ENCODE measurements at places on chromosomes 4 and X.

- no peak for DNase-seq
Measured at GRCh38 chrX:156004256-156004655, 6.8 kb downstream of the IL9R start.

GRCh38 chrX:24423960-24424359 lies 41.1 kb upstream of the PDK3 start:
- no peak for DNase-seq

- no peak for DNase-seq
Measured at GRCh38 chrX:70171624-70172023, 5.7 kb upstream of the DGAT2L6 start.

DNA sequence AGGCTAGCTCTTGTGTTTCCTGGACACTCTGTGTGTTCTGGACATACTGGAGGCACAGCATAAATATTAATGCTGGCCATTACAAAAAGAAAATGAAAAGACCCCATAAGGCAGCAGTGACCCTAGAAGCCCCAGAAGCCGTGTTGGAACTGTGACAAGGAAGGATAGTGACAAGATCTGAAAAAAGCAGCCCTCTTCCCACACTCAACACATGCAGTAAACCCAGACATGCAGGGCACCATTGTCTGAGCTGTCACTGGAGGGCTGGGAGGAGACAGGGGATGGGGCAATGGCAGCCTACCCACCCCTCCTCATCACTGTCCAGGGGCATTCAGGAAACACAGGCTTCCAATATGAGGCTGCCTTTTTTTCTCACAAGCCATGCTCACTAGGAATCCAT lies 6.5 kb downstream of the TRIM2 start:
- no peak for DNase-seq

GRCh38 chr4:113899271-113900070 lies 80.0 kb downstream of the ARSJ start:
- peak; percentile 18 for DNase-seq

DNA sequence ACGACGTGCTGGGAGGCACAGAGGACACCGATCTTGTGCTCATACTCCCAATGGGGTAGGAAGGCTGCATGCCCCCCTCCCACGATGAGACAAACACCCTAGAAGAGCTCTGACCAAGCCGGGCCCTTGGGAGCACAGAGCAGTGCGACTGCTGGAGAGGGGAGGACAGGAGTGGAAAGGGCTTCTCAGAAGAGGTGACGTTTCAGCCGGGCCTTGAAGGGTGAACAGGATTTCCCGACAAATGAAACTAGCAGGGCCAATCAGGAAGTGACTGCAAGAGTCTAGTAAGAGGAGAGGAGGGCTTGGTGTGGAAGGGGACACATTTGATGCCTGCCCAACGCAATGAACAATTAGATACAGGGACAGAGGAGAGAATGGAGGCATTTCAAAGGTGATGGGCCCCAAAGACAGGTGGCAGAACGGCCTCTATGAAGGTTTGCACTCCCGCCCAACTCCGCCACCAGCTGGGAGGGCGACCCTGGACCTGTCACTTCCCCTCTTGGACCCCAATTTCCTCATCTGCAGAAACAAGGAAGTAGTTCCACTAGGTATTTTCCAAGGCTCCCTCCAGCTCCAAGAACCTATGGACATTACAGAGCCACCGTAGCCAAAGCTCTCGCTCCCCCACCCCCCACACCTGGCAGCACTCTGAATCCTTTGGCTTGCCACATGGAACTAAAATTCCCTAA lies 3.9 kb downstream of the HCFC1 start:
- no peak for DNase-seq

All from GM13977 (cell line).